ENCODE measurements at places on chromosomes 1 and 21.

- DNase-seq: no peak
These were observed 156.7 kb downstream of the BRINP3 start for GRCh38 chr1:190320952-190321351.

DNA sequence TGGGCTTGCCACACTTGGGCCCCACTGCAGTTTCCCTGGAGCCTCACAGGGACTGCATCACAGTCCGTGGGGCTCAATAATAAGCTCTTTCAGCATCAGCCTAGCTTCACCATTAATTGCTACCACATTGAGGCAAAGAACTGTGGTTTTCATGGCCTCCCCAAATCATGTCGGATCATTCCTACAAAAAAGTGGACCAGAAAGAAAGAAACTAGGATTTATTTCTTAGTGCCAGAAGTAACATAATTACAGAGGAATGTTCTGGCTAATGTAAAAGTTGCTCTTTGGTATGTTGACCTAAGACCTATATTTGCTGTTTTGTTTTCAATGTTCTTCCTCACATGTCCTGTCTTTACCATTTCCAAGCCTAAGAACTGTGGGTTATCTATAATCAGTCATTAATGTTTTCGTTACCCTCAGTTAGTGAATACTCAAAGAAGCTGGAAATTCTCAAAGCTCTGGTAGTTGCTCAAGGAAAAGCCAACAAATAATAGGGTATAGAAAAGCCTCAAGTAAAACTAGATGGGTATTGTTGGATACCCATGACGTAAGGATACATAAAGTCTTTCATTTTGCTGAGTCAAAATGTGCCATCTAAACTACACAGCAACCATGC, 173.9 kb downstream of the LTN1 start:
- DNase-seq: no peak

DNA sequence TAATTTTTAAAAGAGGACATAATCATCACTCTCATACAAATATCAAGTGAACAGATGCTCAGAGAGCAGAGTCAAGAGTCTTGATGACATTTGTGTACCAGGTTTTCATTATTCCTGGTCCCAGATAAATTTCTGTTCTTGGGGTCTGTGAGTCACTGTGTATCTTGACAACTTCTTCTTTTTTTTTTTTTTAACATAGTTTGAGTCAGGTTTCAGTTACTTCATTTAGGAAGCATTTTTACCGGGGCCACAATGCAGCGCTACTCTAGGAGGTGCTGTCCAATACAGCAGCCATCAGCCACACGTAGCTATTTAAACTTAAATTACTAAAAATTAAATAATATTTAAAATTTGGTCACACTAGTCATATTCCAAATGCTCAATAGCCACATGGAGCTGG, 188.1 kb upstream of the SAMSN1 start:
- no peak for DNase-seq

DNA sequence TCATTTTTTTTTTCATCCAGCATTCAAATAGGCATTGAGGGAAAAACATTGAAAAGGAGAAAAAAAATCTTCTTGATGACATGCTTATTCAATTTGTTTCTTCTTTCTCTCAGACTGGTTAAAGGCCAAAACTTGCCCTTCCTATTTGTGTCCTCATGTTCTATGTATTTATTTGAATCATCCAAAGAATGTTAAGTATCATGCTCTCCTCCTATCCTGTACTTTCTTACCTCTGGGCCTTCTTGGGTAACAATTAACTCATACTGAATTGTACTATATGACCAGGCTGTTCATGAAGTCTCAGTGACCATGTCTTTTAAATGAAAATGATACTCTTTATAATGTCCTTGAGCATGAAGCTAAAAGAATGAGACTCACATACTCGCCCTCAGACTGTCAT, 36.5 kb upstream of the DENND1B start:
- no peak for DNase-seq

- peak; percentile 72 for DNase-seq
These were observed 32.3 kb downstream of the KIAA2013 start for GRCh38 chr1:11893907-11894251.

DNA sequence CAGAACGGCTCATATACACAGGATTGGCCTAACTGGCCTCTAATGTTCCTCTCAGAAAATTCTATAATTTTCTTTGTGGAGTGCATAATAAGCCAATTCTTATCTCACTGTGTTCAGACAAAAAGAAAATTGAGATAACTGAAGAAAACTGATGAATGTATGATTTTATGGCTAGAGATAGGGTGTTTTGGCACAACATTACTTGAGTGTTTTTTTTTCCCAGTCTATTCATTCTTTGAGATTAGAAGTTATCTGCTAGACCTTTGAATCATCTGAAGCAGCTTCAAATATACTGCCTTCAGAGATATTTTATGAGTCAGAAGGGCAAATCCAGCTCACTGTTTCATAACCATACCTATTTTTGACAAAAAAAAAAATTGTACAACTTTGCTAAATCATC, 85.6 kb downstream of the VAV3 start:
- DNase-seq: no peak

DNA sequence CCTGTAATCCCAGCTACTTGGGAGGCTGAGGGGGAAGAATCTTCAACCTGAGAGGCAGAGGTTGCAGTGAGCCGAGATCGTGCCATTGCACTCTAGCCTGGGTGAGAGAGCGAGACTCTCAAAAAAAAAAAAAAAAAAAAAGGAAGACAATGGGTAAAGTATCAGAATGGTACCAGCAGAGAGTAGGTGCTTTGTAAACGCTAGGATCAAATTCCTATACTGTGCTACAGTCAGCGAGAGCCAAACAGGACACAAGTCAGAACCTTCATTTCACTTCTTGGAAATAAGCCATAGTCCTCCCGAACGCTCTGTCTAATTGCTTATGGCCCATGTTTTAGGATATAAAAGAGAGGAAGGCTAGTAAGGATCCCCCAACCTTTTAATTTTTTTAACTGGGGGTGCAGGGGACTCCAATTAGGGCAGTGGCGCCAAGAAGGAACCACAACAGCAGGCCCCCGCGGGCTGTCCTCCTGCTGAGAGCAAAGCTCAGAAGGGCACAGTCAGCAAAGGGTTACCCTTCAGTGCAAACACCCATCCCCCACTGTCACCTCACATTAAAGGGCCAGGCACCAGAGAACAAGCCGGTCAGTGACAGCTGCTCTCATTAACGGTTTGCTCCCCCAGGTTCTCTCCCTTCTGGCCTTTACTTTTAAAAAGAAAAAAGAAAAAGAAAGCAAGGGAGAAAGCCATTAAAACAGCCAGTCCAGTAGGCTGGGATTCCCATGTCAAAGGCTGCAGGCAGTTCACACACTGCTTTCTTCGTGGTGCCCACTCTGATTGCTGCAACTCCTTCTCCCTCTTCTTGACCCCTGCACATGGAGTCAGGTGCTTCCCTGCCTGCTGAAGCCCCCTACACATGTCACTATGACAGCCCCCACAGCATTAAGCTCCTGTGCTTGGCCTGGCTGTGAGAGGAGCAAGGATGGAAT, 69.4 kb downstream of the PLPP3 start:
- DNase-seq: no peak

DNA sequence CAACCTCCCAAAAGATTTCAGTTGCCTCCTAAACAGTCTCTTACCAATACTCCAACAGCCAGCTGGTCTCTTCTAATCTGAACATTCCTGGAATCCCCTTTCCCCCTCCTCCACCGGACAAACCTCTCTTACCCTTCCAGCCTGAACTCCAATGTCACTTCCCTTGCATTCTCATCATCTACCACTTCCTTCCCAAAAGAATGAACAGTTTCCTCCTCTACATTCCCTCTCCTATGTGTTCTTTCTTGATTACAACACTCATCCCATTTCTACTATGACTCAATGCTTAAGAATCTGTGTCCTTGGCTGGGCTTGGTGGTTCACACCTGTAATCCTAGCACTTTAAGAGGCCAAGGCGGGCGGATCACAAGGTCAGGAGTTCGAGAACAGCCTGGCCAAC, 417.1 kb downstream of the SETD4 start:
- no peak for DNase-seq

GRCh38 chr1:166127003-166127402, 39.8 kb downstream of the FAM78B start:
- no peak for DNase-seq

GRCh38 chr1:102821707-102822106, 286.6 kb downstream of the COL11A1 start:
- no peak for DNase-seq

GRCh38 chr1:204396015-204396583, 15.5 kb downstream of the PPP1R15B start:
- no peak for DNase-seq

GRCh38 chr1:94856868-94857267, 36.7 kb downstream of the SLC44A3 start:
- DNase-seq: no peak

DNA sequence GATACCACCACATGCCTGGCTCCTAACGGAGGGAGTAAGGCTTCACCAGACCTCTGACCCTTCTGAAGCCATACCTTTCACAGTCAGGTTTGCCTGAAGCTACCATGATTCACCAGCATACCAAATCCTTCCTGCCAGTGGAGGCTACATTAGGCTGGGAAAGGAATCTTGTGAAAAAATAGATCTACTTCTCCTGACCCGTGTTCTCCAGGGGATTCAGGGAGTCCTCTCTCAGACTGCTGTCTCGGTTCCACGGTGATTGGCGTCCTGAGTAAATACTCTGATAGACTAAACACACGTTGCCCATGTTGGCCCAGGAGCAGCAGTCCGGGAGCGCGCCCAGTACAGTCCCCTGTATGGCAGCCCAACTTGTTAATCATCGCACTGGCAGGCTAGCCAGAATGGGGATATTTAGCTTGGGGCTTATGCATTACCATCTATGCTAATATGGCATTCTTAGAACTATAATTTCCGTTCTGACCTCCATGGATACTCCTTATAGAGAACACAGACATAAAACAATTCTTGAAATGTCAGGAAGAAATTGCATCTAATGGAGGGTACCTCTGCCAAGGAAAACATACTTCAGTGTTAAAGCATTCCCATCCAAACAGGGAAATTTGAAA, 173.2 kb downstream of the ROR1 start:
- no peak for DNase-seq

GRCh38 chr1:6819246-6820040, 34.2 kb downstream of the CAMTA1 start:
- no peak for DNase-seq

GRCh38 chr1:214856843-214857242, 225.7 kb upstream of the KCNK2 start:
- DNase-seq: no peak

DNA sequence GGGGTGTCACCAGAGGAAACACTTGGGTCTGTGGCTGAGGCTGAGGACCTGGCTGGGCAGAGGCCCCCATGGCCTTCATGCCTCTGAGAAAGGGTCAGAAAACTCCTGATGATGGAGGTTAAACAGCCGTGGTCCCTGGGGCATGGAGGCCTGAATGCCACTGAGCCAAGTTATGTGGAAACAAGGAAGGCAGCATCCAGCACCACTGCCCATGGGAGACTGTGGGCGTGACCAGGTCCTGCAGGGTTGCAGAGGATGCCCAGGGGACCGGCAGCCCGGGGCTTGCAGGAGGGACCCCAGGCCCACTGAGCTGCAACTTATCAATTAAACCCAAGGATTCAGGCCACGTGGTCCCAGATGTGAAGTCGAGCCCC, 18.9 kb upstream of the COL6A2 start:
- DNase-seq: no peak

- DNase-seq: no peak
These were observed 16.5 kb downstream of the SLC37A1 start for GRCh38 chr21:42530167-42530518.

DNA sequence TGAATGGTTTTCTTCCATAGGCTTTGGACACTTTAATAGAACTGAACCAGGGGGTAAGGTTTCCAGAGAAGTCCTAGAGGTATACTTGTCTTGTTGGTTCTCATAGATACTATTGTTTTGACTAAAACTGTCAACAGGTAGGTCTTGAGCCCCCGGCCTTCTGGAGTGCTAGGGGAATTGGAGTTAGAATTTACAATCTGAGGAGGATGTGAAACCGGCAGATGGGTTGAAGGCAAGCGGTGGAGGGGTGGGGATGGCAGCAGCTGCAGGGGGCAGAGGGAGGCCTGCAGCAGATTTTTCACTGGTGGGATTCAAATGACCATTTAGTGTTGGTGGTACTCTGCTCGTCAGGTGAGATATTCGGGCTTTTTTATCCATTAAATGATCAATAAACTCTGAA, 4.3 kb upstream of the CD1D start:
- no peak for DNase-seq

DNA sequence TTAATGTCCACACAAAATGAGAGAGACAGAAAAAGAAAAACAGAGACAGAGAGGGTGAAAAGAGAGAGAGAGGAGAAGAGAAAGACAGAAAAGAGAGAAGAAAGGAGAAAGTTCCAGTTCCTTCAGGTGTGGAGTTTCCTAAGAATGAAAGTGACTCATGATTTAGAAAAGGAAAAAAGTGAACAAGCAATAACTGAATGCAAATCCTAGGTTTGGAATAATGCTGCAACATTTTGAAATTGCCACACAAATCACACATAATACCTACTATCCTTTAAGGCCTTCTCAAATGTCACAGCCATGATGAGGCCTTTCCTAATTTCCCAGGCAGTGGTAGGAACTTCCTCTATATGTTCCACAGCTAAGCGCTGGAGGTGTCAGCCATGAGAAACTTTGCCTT, 31.5 kb upstream of the XPR1 start:
- no peak for DNase-seq

- DNase-seq: no peak
These were observed 27.5 kb downstream of the COL6A1 start for GRCh38 chr21:46008893-46009621.

DNA sequence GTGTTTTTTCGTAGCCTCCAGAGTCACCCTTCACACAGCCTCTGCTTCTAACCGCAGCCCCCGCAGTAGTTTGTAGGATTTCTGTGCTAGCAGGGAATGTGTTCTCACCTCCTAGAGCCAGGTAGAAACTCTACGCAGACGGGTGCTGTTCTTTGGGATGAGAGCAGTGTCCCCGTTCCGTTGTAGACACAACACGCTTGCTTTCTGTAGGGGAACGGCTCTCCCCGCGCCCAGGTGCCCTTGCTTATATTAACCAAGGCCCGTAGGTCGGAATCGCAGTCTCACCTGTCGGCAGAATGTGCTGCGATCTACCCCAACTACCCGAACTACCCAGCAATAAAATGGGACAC, 111.8 kb upstream of the NBPF11 start:
- no peak for DNase-seq

All from activated CD4-positive, alpha-beta T cell treated with anti-CD3 and anti-CD28 coated beads, Interleukin-2, Interleukin-4, amounts not matched to agents 100 ng/mL and 50 ng/mL, durations not matched to agents 16 hours and 8 hours (primary cell).